Suppressor macrophage (primary cell): ENCODE measurements at places on chromosomes 2 and 18.

DNA sequence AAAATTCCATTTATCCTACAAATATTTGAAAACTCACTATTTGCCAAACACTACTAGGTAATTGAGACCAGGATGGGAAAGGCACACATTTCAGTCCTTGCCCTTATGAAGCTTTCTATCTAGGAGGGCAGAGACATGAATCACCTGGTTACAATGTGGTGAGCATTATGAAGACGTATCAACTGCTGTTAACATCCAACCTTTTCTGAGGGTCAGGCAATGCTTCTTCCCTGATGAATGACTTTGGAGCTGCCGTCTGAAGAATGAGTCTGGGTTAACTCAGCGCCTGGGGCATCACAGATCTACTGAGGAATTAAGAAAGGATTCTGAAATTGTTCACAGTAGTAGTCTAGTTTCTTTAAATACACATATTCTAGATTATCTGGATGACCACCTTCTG lies 62.1 kb upstream of the NOSTRIN start:
- no peak for DNase-seq

DNA sequence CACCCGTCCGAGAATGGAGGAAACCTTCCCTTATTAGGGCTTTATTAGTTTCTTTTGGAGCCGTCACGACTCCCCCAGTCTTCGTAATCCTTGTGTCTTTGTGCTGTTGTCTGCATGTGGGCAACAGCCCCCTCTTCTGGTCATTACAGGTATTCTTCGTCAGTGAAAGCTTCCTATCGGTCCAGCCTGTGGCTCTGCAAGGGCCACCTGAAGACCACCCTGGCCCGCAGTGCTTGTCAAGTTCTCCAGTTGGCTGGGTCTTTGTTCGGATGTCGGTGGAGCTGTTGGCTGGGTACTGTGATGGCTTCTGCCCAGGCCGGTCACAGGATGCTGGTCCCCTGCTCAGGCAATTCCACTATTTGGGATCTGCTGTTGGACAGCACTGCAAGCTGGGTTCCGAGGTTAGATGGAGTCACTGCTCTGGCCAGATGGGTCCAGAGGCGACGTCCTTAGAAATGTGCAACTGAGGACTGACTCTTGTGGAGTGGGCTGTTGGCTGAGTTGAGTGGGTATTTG lies 19.2 kb downstream of the E2F6 start:
- peak; percentile 65 for DNase-seq

GRCh38 chr2:119249311-119249710 lies 25.7 kb downstream of the STEAP3 start:
- DNase-seq, result no peak

DNA sequence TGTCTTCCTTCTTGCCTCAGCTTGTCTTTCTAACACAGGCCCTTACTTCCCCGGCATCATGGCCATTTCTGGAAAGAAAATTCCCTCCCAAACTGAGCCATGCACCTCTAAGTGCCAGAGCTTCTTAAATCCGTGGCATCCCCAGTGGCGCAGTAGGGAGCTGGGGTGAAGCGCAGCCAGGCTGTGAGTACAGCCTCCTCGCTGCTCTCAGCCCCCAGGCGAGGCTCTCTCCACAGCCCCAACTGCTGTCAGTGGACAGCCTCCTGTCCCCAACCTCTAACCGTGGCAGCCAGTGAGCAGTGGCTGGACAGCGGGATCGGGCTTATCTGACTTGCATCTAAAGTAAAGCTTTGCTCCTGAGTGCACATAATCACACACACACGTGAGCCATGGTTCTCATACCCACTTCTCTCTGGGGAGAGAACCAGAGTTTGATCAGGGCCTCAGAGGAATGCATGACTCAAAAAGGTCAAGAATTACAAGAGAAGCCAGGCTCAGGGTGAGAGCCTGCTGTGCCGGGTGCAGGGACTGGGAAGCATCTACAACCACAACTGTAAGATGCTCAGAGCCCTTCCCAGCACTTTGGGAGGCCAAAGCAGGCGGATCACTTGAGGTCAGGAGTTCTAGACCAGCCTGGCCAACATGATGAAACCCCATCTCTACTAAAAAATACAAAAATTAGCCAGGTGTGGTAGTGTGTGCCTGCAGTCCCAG lies 50.7 kb downstream of the SFXN5 start:
- no peak for DNase-seq

DNA sequence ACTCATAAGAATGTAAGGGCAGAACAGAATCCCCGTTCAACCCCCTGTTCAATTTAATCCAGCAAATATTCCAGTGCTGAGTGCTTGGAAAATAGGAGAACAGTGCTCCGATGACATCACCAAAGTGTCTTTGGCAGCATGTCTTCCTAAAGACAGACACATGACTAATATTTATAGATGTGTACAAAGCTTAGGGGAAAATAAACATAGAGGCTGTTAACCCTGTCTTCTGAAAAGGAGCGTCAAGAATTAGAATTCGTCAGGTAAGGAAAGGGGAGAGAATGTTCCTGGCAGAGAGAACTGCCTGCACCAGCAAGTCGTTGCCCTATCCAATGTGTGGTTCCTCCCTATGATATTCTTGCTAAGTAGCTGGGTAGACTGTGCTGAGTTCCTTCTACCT lies 72.7 kb downstream of the PLB1 start:
- no peak for DNase-seq

DNA sequence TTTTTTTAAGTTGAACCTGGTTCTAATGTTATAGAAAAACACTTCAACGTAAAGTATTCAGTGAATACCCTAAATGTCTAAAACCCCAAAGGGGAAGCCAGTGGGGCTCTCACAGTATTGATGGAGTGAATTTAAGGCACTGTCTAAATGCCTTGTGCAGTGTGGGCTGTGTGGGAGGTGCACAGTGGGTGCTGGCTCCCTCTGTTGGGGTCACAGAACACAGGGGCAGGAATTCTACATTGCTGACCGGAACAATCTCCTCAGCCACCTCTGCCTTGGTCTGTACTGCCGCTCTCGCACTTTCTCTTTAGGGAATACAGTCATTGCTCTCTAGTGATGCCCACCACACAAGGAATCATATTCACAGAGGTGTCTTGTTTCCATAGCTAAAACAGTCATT lies 45.4 kb downstream of the SPRED2 start:
- no peak for DNase-seq

DNA sequence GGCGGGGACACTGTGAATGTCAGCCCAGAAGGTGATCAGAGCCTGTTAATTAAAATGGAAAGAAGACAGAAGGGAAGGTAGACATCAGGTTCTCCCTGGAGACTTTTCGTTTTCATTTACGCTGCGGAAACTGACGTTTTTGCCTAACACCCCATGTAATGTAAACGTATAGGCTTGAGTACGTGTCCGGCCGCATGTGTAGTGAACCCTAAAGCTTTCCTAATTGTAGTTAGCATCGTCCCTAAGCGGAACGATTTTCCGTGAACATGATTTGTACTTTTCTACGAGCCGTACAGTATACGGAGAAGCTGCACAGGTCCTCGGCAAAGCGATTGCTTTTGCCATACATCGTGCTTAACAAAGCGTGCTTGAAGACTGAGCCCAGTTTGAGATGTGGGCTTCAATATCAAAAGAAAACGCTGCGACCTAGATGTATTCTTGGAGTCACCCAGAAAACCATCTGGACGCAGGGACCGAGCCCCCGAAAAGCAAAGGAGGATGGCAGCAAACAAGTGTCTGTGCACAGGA lies 284 bp downstream of the TIMM21 start:
- no peak for DNase-seq

- no peak for DNase-seq
These were observed 5.9 kb upstream of the RNF152 start for GRCh38 chr18:61898640-61899101.

- no peak for DNase-seq
These were observed 16.3 kb downstream of the THOC1 start for GRCh38 chr18:251572-251971.

DNA sequence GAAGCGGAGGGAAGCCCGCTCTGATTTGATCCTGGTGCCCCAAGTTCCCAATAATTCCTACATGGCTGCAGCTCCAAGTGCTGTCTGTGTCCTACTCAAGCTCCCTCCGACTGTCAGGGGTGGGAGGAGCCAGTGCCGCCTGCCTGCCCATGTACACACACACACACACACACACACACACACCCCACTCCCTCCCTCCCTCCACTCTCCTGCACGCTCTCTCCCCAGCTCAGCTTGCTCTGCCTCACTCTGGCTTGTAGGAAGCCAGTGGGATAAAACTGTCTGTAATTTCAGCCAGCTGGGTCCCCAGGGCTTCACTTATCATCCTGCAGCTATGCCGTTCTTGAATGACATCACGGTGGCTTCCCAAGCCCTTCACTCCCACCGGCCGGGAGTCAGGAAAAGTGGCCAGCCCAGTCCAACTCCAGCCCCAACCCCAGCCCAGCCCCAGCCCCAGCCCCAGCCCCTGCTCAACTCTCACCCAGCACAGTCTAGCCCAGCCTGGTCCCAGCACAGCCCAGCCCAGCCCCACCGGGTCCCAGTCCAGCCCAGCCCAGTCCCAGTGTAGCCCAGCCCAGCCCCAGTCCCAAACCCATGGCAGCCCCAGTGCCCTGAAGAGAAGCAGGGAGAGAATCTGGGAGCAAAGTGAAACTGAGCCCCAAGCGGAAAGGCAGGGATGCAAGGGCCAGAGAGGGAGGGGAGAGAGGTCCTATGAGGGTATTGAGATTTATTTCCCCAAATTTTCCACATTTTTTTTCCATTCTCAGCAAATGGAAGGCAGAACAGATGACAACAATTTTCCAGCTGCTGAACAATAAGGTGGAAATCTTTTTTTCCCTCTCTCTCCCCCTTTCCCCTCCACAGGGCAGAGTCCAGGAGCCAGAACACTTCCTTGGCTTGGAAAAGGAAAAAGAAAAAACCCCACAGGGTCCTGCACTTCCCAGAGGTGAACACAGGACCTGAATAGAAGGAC lies 144.0 kb downstream of the TNS1 start:
- no peak for DNase-seq

GRCh38 chr2:37457401-37457901 lies 113.0 kb downstream of the QPCT start:
- DNase-seq, result no peak

- no peak for DNase-seq
These were observed 67.8 kb downstream of the CWC22 start for GRCh38 chr2:179939259-179939658.

- no peak for DNase-seq
These were observed 76.1 kb upstream of the KCTD1 start for GRCh38 chr18:26624443-26624842.

GRCh38 chr2:232228332-232228731 lies 150.2 kb upstream of the ALPP start:
- DNase-seq, result no peak

DNA sequence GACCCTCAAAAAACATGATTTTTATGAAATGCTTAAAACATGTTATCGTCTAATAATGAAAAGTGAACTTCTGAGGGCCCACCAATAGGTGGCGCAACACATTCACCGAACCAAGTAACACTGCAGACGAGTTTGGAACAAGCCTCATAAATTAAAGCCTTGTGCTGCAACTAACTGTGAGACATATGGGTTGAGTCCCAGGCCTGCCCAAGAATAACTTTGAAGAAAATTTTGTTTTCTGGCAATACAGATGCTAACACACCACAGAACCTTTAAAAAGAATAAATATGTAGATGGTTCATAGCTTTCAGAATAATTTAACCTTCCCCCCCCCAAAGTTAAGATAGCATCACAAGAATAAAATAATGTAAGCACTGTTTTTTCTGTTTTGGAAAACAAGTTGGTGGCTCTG lies 285.9 kb downstream of the RNF144A start:
- DNase-seq, result peak; percentile 76

GRCh38 chr18:32478807-32479206 lies 8.1 kb upstream of the GAREM1 start:
- DNase-seq, result no peak

DNA sequence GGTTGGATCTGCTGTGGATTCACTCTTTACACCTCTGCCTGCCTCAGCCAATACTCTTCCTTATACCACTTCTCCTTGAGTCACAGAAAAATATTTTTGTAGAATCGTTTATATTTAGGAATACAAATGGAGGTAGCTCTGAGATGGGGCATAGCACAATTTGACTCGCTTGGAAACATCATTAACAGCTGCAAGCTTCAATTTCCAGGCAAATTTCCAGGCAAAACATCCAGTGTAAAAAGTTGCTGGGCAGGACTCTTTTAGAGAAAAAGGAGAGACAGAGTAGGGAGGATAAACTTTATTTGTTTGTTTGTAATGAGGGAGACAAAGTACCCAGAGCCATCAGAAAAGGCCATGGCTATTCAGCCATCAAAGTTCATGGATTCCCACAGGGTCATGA lies 74.4 kb upstream of the SOX11 start:
- DNase-seq, result no peak

- DNase-seq, result no peak
These were observed 3.4 kb upstream of the IGFBP2 start for GRCh38 chr2:216629784-216630183.

DNA sequence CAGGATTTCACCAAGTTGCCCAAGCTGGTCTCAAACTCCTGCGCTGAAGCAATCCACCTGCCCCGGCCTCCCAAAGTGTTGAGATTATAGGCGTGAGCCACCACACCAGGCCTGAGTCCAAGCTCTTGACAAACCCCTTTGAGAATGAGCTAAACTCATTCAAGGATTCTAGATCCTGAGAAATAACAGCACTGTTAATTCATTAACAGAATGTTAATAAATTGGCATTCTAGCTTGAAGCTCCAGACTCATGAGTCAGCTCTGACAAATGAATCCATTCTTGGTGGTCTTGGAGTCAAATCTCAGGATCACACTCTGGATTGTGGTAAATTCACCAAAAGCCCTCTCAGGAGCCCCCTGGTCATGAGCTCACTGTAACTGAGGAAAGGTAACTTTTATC lies 1.8 kb downstream of the NARS1 start:
- no peak for DNase-seq

DNA sequence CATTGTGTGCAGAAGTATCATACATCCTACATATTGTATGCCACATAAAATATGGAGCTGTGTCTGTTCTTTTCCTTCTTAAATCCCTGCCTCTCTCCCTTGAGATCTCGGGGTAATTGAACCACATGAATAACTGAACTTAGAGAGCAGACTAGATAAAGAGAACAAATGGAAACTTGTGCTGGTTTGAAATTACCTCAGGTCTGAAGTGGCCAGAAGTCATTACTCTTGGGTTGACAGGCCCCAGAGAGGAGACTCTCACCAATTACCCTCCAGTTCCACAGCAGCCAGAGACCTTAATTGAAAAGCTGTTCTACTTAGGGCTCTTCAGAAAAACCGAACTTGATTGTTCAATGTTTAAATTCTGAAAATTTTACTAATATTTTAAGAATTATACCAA lies 5.0 kb upstream of the ADAM17 start:
- no peak for DNase-seq

GRCh38 chr2:42486145-42486906 lies 7.5 kb downstream of the KCNG3 start:
- no peak for DNase-seq

DNA sequence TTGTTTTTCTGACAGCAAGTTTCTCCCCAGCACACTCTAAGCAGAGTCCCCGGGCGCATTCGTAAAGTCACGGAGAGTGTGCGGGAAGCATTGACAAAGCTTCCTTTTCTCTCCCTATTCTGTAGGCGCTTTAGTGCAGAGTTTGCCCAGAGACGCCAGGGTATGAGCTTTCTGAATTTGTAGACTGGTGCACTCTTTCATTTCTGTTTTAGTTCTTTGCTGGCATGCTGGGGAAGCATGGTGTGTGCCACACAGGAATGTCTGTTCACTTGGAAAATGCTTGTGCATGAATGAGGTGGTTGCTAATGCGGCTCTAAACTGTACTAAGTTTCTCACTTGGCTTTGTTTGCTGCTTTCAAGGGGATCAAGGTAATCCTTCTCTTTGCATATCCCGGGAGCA lies 102.6 kb downstream of the RTN4 start:
- no peak for DNase-seq

GRCh38 chr2:55518841-55519165 lies 715 bp upstream of the CFAP36 start:
- DNase-seq, result no peak

GRCh38 chr18:28115149-28115550 lies 61.8 kb downstream of the CDH2 start:
- no peak for DNase-seq
